NCI-H2081 treated with DMSO at 0.1 percent for 48 hours (cell line): ENCODE measurements at places on chromosomes 3 and 15.

DNA sequence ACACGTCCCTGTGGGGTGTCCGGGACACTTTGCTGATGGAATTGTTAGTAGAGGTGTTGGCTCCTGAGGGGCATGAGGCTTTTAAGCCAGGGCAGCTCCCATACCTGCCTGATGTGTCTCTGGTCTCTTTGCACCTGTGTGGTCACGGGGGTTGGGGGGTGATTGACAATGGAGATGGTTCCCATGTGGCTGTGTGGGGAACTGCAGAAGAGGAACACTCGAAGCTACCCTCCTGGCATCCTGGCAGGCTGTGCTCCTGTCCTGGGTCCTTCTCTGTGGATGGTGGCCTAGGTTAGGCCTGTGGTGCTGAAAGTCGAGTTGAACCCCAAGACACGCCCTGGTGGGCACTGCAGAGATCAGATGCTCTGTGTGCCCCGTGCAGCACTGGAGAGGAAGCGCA, 73.4 kb downstream of the HMCES start:
- DNase-seq, result no peak

DNA sequence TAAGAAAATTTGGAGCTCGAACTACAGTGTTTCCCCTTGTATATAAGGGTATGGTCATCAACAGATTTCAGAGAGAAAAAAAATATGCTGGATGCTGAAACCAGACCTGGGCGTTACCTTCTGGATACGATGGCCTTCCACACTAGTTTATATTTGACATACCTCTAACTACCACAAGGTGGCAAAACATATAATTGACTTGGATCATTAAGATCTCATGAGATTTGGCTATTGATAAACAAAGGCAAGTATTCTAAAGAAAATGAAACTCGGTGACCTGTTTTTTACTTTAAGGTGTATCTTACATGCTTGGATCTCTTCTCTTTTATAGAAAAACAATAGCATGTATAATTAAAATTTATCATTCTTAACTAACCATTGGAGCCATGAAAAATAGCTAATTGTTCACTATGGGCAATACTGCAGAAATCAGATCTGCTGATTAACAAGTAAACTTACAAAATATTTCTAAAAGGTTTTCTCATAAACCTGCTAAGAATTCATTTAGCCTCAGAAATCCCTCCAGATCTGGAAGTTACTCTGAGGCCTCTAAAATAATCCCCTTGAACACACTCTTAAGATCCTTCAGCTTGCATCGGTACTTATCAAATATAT, 300.6 kb upstream of the KCNH8 start:
- DNase-seq, result no peak

DNA sequence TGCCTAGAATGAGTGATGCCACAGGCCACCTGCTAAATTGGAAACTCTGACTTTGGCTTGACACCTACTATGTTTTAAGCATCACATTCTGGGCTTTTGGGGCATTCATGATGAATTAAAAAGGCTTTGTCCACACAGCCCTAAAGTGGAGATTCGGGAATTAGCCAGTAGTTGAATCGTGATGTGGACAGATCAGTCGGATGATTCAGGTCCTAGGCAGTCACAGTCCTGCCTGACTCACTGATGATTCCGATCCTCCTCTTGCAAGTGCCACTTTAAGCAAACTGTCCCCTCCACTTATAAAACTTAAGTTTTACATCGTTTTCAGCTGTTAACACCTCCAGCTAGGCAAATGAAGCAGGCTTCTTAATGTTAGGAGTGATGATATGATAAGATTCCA, 75.3 kb downstream of the SYNPR start:
- DNase-seq, result no peak

DNA sequence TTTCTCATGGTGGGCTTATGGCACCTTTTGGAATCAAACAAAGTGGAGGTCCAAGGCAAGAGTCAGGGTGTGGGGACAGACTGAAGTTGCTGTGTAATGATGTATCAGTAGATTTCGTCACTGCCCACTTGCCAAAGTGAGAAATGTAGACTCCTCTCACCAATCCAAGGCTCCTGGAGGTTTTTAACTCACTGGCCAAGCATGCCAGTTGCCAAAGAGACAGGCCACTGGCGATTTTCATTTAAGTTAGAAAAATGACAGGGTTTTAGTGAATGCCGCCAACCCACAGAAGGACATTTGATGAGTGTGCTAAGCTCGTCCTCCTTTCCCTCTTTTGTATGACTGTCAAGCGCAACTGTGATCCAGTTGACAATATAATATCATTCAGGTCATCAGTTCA, 209.2 kb downstream of the FEZF2 start:
- DNase-seq, result no peak

- no peak for DNase-seq
These were observed 119.5 kb upstream of the PRICKLE2 start for GRCh38 chr3:64344721-64345207.

DNA sequence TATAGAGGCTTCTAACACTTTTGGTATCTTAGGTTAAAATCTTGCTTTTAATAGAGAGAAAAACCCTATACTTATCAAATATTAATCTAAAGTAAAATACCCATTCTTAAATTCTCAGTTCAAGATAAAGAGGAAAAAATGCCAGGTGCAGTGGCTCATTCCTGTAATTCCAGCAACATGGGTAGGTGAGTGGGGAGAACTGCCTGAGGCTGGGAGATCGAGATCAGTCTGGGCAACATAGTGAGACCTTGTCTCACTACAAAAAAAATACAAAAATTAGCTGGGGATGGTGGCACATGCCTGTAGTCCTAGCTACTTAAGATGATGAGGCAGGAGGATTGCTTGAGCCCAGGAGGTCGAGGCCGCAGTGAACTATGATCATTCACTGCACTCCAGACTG, 135.8 kb downstream of the CLASP2 start:
- no peak for DNase-seq

DNA sequence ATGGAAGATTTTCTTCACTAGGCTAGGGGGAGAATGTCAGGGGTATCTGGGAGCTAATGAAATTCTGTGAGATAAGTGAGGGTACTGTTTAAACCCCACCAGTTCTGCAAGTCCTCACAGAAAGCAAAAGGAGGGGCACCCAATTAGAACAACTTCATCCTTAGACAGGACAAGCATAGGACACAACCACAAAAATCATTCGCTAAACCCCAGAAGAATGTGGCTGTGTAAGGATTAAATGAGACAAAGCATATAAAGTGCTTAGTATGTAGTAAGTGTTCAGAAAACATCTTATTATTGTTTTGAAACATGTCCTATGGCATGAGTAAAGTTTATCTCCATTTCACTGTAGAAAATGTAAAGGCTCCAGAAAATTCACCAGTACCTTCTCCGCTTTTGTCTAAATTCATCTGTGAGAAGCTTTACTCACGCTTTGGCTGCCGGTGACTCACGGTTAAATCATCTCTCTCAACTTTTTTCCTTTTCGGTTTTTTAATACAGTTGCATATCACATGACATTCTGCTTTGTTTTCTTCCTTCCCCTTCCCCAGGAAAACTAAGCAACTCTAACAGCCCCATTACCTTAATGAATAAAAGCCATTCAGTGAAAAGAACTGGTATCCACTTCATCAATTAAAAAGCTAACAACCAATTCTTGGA, 1.7 kb downstream of the CLRN1 start:
- no peak for DNase-seq

DNA sequence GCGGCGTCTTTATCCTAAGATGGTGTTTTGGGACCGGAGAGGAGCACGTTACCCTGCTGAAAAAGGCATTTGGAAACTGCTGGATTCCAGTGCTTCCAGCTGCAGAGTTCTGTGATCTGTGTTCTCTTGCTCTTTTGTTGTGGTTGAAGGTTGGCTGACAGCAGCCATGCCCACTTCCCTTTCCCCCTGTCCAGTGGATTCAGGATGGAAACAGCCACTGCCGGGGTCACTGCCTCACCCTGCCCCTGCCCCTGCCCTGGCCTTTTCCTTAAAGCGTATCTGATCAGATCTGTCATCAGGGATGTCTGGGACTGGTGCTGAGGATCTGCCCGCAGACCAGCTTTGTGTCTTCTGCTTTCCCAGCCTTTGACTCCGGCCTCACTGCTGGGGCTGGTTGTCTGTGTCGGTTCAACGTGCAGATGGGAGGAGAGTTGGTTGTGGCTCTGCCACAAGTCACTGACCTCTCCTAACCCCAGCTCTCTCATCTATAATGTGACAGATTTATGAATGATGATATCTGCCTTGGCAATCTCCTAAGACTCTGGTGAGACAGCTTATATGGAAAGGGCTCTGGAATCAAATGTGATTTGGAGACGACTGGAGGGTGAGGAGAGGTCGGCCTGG, 219.4 kb upstream of the BHLHE40 start:
- no peak for DNase-seq

DNA sequence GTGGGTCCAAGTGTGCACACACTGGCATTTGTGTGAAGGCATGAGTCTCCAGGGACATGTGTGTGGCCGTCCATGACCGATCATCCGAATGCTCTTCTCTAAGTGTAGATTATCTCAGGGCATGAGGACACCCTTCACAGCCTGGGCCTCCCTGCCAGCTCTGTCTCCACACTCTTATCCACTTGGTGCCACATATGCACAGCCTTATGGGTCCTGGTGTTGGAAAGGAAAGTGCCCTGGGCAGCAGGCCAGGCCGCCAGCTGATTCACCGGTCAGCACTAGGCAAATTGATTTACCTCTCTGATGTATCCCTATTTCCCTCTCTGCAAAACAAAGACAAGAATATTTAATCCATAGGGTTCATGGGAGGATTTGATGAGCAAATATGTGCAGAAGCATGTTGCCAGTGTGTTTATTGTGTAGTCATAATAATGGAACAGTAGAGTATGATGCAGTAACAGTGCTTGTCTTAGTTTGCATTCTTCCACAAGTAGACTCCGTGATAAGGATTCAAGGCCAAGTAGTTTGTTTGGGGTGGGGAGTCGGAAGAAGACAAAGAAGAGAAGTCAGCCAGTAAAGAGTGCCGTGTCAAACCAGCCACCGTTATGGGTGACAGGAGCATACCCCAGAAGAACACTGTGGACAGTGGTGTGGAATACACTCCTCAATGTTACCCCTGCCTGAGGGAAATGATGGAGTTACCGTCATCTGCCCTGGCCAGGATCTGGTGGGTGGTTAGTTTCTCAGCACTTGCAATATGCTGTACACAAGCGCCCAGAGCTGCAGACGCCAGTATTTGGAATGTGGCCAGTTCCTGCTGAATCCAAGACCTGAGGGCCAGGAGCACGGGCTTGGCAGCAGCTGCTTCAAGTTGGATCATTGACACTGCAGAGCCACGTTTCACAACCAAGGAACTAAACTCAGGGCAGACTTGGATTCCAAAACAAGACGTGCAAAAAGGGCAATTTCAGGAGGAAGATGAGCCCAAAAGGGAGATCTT, 85.1 kb downstream of the MTHFS start:
- no peak for DNase-seq

- no peak for DNase-seq
These were observed 2.8 kb upstream of the DNAH1 start for GRCh38 chr3:52313188-52313773.

- no peak for DNase-seq
These were observed 53.4 kb downstream of the ZNF609 start for GRCh38 chr15:64513823-64514222.

DNA sequence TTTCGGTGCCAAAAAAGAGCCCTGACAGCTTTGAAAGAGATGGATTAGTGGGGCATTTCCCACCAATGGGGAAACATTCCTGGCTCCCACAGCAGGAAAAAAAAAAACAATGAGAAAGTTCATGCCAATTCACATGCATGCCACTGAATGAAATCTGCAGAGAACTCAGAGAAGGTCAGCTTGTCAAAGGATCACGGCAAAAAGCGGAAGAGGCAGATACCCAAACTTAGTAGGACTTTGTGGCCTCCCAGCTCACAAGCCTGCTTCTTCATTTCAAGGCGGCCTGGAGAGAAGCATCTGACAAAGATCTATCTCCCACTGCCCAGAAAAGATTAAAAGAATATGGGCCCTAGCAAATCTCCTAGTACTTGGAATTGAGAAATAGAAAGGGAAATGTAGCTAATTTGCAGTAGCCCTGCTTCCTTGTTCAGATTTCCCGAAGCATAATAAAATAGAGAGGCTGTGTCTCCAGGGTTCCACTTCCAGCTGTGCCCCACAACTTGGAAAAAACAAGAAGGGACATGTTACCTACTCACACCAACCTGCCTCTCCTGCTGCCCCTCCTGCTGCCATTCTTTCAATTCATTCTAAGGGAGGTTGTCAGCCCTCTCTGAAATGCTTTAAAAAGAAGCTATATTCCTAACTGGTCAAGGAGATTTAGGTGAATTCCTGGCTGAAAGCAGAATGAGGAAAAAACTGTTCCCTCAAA, 170.4 kb downstream of the FHIT start:
- DNase-seq, result no peak

GRCh38 chr3:189212681-189213080, 40.9 kb downstream of the TPRG1 start:
- no peak for DNase-seq

DNA sequence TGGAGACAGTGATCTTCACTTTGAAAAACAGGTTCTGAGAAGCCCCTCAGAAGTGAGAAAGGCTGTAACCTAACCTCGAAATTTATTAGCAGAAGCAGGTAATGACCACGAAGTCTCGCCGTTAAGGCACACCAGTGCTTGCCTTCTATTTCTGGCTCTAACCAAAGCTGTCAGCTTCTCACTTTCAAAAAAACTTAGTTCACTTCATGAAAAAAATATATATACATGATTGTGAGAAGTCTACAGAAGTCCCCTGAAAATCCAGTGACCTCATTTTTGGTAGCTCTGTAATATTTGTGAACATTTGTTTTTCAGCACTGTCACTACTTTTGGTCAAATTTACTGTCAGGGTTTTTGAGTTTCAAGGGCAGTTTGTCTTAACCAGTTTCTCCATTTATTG, 19.1 kb upstream of the AKAP13 start:
- no peak for DNase-seq

DNA sequence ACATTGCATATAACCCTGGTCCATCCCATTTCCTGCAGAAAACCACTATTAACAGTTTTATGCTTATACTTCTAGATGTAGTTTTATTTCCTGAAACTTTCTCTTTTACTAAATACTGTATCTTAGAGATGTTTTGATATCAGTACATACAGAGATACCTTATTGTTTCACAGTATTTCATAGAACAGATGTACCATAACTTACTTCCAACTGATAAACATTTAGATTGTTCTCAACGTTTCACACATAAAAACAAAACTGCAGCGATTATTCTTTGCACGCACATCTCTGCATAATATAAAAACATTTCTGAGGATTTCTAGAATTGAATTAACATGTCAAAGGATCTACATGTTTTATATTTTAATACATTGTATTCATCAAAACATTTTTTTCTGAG, 2.6 kb downstream of the ZNF80 start:
- DNase-seq, result no peak

- DNase-seq, result no peak
These were observed 110.3 kb upstream of the ICE2 start for GRCh38 chr15:60589253-60589652.

DNA sequence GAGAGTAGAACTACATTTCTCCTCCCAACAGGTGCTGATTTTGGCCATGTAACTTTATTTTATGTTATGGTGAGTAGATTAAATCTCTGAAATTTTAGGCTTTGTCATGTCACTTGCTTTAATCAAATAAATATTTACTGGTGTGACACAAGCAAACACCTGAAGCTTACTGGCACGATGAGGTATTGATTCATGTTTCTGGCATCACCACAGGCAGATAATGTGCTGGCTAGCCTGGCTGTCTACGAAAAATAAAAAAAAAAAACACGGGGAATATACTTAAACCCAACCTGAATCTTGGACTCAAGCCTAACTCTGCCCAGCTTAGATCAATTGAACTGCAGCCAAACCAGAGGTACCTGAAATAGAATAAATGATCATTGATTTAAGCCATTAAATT, 65.6 kb upstream of the CADM2 start:
- peak; percentile 65 for DNase-seq

- DNase-seq, result no peak
These were observed 220.0 kb upstream of the ARHGEF26 start for GRCh38 chr3:153901152-153901551.

GRCh38 chr3:42023380-42023779, 61.5 kb upstream of the ULK4 start:
- no peak for DNase-seq
